Adrenal gland (tissue), 19 donors: ENCODE measurements at places on chromosomes 3 and 15.
A peak's percentile ranks its signal among the peaks of the same experiment; 100 is the strongest.

DNA sequence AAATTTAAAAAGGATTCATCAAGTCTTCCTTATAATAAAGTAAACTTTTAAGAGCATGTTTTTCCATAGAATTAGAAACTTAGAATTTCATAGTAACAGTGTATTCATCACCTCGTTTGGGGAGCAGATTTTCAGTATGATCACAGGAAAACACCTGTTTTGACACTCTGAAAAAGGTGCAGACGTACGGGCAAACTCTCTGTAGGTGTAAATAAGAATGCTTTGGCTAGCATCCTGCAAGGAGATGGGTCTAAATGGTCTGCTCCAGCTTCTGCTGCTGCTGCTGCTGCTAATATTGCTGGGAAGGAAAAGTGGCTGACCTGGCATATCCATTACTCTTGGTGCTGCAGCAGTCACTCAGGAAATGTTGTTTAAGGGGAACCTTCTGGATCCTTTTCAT is 66.0 kb downstream of the MBNL1 start:
- no peak for DNase-seq

DNA sequence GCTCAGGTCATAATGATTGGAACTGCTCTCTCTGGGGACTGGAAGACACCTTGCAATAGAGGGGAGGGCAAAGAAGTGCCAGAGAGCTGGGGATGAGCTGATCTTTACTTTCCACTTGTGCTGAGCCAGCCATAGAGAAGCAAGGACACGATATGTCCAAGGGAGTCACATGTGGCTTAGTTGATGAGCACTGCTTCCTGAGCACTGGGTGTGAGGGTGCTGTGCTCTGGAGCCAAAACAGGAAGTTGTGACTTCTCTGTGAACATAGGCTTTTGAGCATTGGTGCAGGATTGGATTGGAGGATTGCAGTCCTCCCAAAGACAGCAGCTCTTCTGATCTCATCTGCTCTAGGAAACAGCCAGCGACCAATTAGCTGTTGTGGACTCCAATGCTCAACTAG is 6.7 kb downstream of the PARP14 start:
- no peak for DNase-seq

DNA sequence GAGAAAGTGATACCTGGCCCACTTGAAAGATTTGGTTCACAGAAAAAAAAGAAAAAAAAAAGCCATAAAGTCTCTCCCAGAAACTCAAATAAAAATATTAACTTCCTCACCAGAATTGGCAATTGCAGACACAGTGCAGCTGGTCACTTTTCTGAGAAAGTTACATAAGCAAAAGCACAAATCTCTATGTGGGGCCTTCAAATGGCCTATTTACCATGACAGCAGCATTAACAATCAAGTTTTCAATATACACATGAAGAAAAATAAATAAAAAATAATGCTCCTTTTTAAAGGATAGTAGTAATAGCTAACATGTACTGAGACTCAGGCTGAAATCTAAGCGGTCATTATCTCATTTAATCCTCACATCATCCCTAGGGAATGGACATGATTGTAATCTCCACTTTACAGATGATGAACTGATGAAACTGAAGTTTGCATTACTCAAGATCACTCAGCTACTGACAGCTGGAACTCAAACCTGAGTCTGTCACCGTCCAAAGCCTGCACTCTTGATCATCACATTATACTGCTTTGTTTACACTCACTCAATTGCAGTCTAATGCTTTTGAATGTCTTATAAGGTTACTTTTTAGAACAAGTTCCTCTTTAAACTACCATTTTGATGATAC is 3.3 kb downstream of the NPTN start:
- DNase-seq, result no peak

DNA sequence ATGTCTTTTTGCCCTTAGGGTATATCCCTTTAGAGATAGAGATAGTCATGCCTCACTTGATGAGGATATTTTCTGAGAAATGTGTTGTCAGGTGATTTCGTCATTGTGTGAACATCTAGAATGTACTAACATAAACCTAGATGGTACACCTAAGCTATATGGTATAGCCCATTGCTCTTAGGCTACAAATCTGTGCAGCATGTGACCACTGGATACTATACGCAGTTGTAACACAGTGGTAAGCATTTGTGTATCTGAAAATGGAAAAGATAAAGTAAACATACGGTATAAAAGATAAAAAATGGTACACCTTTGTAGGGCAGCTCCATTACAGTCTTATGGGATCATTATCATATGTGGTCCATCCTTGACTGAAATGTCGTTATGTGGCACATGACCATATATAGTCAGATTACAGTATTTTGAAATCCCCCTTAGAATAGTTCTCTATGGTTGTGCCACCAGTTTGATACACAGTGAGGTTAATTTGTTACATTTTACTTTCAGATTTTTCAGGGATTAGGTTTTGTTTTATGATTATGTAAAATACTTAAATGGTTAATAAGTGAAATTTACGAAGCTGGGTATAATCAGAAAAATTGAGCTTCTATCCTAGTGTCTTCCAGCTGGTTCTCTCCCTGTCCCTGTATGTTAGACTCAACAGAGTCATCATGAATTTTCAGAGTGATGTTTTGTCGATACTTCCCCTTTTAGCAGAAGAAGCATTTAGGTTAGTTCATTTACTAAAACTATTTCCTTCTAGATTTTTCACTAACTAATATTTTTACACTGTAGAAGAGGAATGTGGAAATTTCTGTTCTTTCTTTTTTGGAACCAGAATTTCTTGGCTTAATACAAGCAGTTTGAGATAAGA is 12.8 kb downstream of the SETD5 start:
- no peak for DNase-seq

DNA sequence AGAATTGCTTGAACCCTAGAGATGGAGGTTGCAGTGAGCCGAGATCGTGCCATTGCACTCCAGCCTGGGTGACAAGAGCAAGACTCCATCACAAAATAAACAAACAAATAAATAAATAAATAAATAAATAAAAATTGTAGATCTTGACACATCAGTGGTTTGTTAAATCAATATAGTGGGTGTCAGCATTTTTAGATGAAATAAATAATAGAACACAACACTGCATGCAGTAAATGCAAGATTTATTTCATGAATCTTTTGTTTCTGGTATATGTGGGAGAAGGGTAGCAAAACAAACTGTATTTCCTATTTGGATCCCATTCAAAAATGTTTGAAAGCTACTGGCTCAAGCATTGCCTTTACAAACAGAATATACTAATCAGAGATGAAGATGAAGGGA is 35.6 kb upstream of the CHRM5 start:
- DNase-seq, result no peak

DNA sequence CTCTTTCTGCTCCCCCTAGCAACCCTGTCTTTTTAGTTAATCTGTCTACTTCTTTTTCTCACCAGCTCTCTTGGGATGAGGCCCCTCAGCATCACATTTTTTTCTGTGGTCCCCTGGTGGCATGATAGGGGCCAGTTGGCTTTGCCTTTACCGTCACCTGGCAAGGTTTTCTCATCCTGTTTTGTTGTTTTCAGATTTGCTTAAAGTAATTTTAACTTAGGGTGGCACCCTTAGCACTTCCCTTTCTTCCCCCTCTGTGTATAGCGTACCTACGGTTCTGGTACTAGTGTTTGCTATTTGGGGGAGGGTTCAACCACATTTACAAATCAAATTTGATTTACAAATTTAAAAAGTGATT is 35.6 kb downstream of the PDCD6IP start:
- DNase-seq, result no peak

GRCh38 chr3:34920806-34921205 is 718.5 kb upstream of the ARPP21 start:
- no peak for DNase-seq

- no peak for DNase-seq
Measured at GRCh38 chr15:29115093-29115991, 154.3 kb downstream of the NSMCE3 start.

DNA sequence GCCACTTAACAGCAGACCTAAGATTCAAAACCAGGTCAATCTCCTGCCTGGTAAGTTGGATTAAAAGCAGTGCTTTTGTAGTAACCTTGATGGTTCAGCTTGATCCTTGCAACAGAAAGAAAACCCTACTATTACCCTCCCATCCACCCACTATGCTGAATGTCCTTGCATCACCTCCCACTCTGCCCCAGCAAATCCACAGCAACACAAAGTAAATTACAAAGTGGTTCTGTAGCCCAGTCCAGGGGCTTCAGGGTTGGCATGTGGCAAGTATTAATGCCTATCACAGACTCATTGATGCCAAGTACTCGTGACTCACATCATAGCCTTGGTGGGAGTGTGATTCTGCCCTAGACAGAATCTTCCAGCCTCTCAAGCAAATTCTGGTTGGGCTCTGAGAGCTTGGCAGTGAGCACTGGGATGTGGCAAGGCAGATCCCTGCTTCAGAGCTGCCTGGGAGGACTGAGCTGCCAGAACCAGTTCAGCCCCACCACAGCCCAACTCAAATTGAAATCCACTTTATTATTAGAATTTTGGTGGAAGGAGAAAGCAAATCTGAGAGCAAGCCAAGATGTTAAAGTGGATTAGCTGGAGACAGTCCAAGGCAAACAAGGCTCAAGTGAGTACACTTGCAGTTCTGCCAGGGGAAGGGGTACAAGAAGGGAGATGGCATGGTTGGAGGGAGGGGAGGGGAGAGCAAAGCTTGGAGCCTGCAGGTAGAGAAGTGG is 225.8 kb upstream of the UMPS start:
- DNase-seq, result peak; percentile 94

DNA sequence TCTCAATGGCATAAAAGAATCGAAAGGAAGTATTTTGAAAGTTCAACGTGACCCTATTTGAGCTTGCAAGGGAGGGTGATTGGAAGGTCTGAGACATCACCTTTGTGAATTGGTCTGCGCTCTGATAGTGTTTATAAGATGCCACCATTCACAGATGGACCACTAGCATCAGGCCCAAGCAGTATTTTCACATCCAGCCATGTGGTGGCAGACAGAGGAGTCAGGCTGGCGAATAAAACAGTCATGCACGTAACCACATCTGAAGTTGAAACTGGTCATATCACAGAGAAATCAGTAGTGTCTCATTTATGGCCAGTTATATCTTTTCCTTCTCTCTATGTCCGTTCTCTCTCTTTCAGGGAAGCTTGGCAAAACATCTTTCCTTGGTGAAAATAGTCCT is 170.1 kb upstream of the ONECUT1 start:
- no peak for DNase-seq

- DNase-seq, result no peak
Measured at GRCh38 chr3:24135280-24135679, 190.2 kb downstream of the NR1D2 start.

DNA sequence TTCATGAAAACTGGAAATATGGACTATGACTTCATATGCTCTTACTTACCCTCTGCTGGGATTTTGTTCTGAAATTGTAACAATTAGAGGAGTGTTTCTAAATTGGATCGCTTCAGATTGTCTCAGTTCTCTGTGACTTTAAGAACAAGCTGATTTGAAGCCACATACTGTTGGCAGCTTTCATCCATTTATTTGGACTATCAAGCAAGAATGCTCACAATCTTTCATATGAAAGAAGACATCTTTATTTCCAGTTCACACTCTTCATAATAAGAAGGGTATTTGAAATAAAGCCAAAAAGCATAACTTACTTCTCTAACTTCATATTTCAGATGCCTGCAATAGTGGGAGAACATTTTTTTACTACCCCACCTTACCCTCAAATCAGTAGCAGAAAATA is 491.6 kb upstream of the TPRG1 start:
- no peak for DNase-seq

DNA sequence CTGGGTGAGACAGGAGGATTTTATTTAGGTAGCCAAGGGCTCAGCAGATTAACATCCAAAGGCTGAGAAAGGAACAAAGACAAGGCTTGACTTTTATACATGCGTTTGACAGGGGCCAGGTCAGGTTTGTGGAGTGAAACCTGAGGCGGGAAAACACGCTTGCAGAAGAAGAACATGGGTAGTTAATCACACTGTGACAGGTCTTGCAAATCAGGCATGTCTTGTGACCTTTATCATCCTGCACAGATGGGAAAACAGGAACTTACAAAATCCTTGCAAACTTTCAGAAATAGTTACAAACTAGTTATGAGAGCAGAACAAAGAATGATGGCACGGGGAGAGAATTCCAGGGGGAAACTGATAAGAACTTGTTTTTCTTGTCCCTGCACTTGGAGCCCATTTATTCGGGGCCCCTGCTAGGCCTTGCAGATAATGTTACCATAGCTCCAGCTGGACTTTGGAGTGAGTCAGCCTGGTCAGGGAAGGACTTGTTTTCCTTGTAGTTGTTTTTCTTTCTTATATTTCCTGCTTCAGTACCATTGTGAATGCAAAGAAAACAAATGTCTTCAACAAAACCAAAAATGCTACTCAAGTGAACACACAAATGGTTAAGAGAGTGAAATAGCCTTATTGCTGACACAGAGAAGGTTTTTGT is 965.9 kb upstream of the ROBO1 start:
- peak; percentile 36 for DNase-seq

DNA sequence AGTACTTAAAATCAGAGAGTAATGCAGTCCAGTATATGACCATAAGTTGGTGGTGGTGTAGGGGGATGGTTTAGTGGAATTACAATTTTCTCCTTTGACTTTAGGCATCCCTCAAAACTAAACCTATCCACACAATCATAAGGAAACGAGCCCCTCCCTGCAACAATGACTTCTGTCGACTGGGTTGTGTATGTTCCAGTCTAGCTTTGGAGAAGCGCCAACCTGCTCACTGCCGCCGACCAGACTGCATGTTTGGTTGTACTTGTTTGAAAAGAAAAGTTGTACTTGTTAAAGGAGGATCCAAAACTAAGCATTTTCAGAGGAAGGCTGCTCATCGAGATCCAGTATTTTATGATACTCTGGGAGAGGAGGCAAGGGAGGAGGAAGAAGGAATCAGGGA is 52.8 kb downstream of the MGA start:
- no peak for DNase-seq

- no peak for DNase-seq
Measured at GRCh38 chr15:91970142-91970541, 116.6 kb downstream of the SLCO3A1 start.

GRCh38 chr3:172750069-172750367 is 508 bp upstream of the ECT2 start:
- DNase-seq, result no peak

GRCh38 chr15:58021332-58022230 is 43.9 kb downstream of the ALDH1A2 start:
- DNase-seq, result no peak

- no peak for DNase-seq
Measured at GRCh38 chr15:91793771-91794170, 59.7 kb upstream of the SLCO3A1 start.

DNA sequence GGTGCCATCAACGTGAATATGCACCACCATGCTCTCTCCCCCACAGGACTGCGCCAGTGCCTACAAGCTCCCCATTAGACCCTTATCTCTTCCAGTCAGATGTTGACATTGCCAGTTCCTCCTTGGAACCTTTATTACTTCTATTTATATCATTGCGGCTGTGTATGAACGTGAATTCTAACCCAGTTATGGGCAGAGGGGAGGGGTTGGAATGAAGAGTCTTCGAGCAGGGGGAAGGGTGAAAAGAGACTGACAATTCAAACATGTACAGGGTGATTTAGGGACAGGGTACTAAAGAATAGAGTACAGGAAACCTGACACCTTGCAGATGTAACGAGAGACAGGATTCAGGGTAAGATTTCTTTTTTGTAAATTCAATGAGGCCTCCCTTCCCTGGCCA is 41.8 kb upstream of the ST6GAL1 start:
- no peak for DNase-seq
